ENCODE measurements at places on chromosomes 11 and 22.
A peak's percentile ranks its signal among the peaks of the same experiment; 100 is the strongest.

DNA sequence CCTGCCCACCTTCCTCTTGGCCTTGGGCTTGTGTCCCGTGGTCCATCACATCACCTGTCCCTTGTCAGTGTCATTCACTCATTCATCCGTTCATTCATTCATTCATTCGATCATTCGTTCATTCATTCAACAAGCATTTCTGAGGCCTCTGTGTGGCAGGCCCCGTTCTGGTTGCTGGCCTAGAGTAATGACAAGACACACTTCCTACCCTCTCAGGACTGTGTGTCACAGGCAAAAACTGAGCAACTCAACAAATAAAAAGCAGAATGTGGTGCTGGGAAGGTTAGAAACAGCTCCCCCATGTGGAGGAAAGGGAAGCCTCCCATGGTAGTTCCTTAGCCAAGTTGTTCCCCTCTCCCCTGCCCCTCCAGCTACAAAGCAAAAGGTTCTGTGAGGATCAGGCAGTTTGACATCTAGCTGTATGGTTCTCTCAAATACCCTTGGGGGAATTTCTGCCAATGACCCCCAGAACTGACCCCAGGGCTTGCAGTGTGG lies 1.6 kb upstream of the OMP start:
- DNase-seq: peak; percentile 30

DNA sequence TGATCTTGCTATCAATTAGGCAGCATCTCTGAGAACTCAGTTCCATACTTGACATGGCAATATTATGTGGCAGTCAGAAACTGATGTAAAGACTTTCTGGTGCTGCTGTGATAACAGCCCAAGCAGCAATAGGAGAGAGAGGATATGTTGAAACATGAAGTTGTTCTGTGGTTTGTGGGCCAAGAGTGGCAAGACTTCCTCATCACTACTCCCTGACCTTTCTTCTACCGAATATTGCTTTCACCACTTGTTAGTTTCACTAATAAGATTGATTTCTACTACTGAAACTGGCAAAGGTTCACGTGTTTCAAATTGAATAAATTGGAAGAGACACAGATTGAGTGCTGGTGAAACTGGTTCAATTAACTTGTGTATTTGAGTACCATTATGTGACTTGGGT lies 852.6 kb upstream of the RAG2 start:
- DNase-seq: peak; percentile 8

DNA sequence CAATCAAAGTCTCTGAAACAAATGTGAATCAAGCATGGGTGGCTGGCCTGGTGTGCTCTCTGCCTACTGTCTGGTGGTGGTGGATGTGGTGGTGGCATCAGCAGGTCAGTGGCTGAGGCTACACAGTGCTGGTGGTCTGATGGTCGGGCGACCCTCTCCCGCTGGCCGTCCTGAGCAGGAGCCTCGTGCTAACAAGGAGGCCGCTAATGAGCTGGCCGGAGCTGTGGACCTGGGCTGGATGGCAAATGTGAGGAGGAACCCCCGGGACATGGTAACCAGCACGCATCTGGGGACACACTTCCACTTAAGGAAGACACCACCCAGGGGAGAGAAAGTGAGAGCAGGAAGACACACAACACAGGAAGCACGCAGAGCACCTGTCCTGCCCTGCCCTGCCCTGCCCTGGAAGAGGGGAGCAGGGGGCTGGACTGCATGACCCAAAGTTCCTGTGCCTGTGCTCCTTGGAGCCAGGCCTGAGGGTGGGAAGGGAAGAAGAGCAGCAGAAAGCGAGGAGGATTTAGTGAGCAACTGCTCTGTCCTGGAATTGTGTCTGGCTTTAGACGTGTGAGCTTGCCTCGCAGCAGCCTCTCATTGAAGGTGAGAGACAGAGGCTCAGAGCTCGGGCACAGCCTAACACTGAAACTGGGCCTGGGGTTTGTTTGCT lies 23.7 kb downstream of the SLC37A2 start:
- no peak for DNase-seq

DNA sequence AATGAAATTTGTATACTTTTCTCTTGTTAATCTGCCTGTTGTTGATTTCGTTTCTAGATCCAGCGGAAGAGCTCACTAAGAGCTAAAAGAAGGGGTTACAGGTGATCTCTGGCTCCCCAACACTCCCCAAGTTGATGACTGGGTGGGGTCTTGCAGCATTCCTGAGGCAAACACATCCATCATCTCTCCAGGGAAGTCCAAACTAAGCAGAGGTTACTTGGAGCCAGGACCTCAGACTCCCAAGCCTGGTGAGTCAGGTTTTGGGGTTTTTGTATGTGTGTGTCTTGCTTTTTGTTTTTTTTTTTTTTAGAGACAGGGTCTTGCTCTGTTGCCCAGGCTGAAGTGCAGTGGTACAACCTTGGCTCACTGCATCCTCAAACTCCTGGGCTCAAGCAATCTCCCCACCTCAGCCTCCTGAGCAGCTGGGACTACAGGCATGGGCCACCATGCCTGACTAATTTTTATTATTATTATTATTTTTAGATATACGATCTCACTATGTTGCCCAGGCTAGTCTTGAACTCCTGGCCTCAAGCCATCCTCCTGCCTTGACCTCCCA lies 11.5 kb upstream of the RPS3 start:
- no peak for DNase-seq

GRCh38 chr11:64649291-64649697 lies 58.3 kb downstream of the SLC22A12 start:
- DNase-seq: no peak

GRCh38 chr11:69642549-69642912 lies 1.6 kb downstream of the CCND1 start:
- DNase-seq: no peak

DNA sequence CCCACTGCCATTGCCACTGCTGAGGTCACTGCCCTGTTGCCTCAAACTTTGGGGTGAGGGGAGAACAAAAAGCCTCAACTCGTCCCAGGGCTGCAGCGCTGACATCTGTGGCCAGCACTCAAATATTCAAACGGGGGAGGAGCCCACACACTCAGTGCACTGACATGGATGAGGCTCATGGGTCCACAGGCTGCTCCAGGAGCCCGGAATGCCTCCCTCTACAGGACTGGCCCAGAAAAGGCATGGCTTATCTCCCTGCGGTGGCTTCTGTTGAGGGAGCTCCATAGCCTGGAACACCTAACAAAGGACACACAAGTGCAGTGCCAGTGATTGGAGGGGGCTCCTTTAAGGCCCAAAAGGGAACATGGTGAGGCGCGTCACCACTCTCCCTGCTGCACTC lies 341.1 kb upstream of the LUZP2 start:
- no peak for DNase-seq

DNA sequence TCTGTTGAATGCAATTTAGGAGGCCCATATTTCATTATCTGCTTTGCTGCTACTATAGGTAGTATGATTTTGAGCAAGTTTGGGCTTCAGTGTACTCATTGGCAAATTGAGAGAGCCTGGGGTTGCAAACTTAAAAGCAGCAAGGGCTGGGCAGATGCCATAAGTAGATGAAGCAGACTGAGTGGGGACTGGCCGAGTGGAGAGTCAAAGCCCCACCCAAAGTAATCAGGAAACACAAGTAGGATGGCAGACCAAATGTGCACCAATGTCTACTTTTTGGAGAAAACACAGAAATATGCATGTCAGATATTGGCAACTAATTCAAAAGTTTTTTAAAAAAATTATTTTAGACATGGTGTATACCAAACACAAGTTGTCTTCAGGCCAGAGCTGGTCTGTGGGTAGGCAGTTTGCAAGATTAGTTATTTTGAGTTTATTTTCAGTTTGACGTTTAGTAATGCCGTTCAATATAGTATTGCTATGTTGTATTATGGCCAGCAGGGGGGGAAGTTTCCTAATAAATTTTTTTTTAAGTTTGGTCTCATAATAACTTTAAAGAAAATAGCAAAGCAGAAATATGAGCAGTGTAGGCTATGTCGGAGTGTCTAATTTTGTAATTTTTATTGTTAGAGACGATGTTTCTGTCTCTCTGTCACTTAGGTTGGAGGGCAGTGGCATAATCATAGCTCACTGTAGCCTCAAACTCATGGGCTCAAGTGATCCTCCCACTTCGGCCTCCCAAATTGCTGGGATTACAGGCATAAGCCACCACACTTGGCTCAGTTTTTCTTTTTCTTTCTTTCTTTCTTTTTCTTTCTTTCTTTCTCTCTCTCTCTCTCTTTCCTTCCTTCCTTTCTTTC lies 105.1 kb downstream of the HIPK3 start:
- peak; percentile 56 for DNase-seq

DNA sequence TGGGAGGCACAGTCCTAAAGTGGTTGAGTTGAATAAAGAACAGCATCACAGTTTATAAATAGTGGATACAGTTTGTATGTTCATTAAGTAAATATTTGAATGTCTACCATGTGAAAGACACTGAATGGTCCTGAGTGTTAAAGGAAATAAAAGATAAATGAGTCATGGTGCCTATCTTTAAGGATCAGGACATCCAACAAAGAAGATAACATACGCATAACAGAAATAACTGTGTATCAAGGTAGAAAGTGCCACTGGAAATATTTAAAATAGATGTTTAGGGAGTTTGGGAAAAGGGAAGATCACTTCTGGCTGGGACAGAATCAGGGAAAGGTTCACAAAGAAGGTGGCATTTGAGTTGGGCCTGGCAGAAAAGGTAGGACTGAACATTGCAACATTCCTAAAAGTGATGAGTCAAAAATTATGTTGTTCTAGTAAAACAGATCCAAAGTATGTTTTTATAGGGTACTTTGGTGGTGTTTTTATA lies 41.5 kb downstream of the CSTPP1 start:
- DNase-seq: peak; percentile 52

GRCh38 chr11:35257281-35257680 lies 118.3 kb downstream of the CD44 start:
- DNase-seq: no peak

- no peak for DNase-seq
Observed at GRCh38 chr11:70776914-70777532, 378.7 kb downstream of the CTTN start.
